ENCODE measurements at places on chromosomes 7 and 10. TPM values are rescaled to one million over a fixed set of nuclear protein-coding genes. Genes with fewer than 3 reads are reported as not detected.

NUTM2D gene
- 2.7 TPM for total RNA-seq

CDHR1 gene
- total RNA-seq, result not detected

- peaks cover 95% of the 10 kb centered on the region for H3K4me1 ChIP-seq
- H3K4me3 ChIP-seq, result peak overlapping the region; percentile 7
- no peaks in the 10 kb centered on the region for H3K27me3 ChIP-seq
- H3K36me3 ChIP-seq, result no peaks in the 10 kb centered on the region
These were observed 6.7 kb downstream of the ZCCHC24 start for GRCh38 chr10:79438699-79439085.

DNA sequence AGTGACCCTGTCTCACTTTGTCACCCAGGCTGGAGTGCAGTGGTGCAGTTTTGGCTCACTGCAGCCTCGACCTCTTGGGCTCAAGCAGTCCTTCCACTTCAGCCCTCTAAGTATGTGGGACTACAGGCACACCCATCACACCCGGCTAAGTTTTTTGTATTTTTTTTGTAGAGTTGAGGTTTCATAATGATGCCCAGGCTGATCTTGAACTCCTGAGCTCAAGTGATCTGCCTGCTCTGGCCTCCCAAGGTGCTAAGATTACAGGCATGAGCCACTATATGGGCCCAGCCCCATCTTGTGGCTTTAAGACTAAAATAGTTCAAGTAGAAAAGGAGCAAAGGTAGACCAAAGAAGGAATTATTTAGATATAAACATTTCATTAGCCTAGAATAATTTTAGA is 65.5 kb downstream of the MLLT10 start:
- H3K4me3 ChIP-seq, result no peak overlapping the region
- DNase-seq, result no peak
- H3K27me3 ChIP-seq, result no peaks in the 10 kb centered on the region

GRCh38 chr7:91995391-91996105 is 54.9 kb downstream of the AKAP9 start:
- no peak overlapping the region for H3K4me3 ChIP-seq
- H3K36me3 ChIP-seq, result peaks cover 12% of the 10 kb centered on the region
- H3K27ac ChIP-seq, result no peak overlapping the region
- H3K27me3 ChIP-seq, result no peaks in the 10 kb centered on the region
- H3K4me1 ChIP-seq, result no peaks in the 10 kb centered on the region

DNA sequence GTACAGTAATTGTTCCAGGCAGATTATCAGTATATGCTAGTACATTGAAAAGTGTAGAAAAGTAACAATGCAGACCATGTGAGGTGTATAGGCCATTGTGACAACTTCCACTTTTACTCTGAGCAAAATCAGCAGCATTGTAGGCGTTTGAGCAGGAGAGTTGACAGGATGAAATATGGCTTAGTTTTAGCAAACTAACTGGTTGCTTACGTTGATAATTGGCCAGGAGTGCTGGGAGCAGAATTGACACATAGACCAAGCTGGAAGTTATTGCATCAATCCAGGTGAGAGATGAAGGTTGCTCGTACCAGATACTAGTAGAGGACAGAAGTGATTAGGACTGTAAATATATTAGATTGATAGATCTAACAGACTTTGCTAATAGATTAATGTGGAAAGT is 46.0 kb downstream of the LCOR start:
- no peaks in the 10 kb centered on the region for H3K27me3 ChIP-seq
- H3K27ac ChIP-seq, result no peak overlapping the region
- H3K4me3 ChIP-seq, result no peak overlapping the region
- no peaks in the 10 kb centered on the region for H3K36me3 ChIP-seq

All from psoas muscle (tissue), 8 donors.